ENCODE measurements at places on chromosomes 7 and 10.
A peak's percentile ranks its signal among the peaks of the same experiment; 100 is the strongest.

DNA sequence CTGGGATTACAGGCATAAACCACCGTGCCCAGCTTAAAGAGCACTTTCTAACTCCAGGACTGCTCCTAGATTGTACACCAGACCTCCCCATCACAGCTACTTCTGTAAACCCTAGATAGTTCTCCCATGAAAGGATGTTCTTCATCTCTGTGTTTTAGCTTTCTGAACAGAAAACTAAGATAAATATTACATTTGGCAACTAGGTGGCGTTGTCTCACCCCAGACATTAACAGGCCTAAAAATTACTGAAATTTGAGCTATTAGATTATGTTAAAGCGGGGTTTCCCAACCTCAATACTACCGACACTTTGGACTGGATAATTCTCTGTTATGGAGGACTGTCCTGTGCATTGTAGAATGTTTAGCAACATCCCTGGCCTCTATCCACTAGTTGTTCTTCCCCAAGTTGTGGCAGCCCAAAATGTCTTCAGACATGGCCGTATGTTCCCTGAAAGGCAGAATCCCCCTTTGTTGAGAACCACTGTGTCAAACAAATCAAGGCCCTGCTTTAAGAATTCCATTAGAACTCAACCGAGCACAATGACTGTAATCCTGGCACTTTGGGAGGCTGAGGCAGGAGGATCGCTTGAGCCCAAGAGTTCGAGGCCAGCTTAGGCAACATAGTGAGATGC lies 19.1 kb downstream of the ATOH7 start:
- peak; percentile 33 for DNase-seq

- no peak for DNase-seq
Measured at GRCh38 chr10:117945651-117946050, 101.1 kb downstream of the RAB11FIP2 start.

DNA sequence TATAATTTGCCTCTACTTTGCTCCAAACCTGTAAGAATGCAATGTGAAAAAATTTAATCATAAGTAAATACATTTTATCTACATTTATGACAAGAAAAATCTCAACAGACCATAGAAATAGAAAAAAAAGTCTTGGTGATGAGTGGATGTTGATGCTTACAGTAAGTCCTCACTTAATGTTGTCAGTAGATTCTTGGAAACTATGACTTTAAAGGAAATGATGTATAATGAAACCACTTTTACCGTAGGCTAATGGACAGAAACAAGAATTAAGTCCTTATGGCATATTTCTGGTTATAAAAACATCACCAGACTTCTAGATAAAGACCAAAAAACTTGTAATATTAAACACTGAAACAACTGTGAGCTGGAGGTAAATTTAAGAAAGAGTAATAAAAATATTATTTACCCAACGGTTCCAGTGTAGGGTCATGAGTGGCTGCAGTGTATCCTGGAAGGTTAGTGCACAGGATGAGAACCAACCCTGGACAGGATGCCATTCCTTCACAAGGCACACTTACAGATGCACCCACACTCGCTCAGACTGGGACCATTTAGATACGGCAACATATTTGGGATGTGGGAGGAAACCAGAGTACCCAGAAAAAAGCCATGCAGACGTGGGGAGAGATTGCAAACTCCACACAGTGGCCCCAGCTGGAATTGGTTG lies 76.3 kb downstream of the GLCCI1 start:
- no peak for DNase-seq

DNA sequence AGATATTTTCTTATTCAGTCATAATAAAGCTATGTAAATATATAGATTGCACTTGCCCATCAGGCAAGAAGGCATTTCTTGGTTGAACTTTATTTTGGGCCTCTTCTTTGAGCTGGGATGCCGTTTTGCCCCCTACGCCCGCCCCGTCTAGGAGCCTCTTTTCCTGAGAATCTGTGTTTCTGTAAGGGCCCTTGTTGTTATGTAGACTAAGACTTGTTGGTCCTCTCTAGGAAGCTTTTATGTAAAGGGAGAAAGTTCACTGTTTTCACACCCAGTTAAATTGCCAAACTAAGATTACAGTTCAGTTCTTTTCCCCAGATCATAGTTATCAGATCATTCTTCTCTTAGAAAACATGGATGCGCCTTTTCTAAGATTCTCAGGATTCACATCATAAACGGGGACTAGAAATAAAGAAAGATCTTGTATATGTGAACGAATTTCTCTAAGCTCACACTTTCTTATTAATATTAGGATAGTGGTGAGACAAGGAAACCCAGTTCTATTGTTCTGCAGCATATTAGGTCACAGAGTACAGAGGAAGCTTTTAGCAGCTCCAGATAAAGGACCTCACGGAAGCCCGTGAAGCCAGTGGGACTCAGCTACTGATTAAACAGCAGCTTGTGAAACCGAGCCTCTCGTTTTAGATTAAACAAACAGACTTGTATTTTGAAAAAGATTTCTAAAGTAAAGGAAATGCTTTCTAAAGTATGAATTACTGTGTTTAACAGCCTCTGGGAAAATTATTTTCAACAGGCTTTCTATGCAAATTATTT lies 3.8 kb downstream of the LMTK2 start:
- no peak for DNase-seq

GRCh38 chr7:104536956-104537355 lies 208.6 kb downstream of the LHFPL3 start:
- DNase-seq = no peak

GRCh38 chr7:32069116-32069650 lies 1.0 kb downstream of the PDE1C start:
- no peak for DNase-seq

DNA sequence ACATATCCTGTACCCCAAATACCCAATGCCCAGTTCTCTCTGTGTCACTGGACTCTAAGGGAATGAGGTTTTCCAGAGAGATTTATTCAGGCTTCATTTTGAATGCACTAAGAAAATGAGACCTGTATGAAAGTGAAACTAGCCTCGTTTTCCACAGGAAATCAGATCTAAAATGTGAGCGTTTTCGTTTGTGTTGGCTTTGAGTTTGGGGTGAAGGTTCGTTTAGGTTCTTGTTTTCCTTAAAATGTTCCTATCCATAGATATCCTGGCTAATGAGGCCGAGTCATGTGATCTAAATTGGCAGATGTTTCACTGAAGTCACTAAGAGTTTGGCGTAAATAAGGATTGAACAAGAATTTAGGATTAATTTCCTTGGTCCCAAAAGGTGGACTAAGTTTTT lies 90.9 kb upstream of the BMPER start:
- no peak for DNase-seq

- no peak for DNase-seq
Measured at GRCh38 chr10:103969436-103969835, 2.5 kb downstream of the SLK start.

DNA sequence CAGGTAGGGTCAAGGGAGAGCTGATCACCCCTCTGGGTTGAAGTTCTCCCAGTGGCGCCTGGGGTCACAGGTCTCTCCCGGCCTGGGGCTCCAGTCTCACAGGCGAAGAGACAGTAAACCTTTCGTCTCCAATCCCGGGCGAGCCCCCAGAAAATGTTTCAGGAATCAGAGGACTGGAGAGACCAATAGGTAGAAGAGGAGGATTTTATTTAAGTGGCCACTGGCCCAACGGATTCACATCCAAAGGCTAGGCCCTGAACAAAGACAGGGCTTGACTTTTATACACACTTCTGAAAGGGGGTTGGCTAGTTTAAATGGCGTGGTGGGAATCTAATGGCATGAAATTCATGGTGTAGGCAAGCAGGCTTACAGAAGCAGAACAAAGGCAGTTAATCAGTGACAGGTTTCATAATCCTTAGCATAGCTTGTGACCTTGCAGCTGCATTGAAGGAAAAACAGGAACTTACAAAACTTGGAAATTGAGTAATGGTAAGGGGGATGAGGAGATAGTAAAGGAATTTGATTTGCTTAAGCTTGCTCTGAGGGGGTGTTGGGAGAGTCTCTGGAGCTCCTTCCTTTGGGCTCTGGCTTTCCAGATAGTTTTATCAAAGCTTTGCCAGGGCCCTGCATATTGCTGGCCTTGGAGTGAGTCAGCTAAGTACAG lies 105.5 kb downstream of the TRIM24 start:
- DNase-seq = peak; percentile 96

DNA sequence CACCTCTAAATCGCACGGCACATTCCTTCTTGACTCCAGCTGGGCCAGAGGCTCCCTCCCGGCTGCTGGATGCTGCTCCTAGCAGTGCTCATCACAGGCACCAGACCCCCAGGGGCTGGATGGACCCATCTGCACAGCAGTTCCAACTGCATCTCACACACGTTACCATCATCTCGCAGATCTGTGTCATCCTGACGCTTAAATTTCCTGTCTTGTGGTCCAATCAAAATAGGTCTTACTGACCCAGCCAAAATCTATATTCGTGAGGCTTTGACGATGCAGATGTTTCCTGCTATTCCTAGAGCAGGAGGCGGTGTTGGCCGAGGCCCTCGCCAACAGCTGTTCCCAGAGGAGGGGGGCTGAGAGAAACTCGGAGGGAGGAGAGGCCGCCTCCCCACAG lies 108.0 kb downstream of the MKI67 start:
- DNase-seq = no peak

DNA sequence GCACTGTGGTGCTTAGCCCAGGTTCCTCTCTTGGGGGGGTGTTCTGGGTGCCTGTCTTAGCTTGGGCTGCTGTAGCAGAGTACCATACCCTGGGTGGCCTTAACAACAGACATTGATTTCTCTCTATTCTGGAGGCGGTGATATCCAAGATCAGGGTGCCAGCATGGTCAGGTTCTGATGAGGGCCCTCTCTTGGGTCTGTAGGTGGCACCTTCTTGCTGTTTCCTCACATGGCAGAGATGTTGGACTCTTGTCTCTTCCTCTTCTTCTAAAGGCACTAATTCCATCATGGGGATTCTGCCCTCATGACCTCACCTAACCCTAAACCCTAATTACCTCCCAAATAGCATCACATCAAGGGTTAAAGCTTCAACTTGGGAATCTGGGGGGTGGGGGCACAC lies 19.9 kb upstream of the CRHR2 start:
- DNase-seq = no peak

DNA sequence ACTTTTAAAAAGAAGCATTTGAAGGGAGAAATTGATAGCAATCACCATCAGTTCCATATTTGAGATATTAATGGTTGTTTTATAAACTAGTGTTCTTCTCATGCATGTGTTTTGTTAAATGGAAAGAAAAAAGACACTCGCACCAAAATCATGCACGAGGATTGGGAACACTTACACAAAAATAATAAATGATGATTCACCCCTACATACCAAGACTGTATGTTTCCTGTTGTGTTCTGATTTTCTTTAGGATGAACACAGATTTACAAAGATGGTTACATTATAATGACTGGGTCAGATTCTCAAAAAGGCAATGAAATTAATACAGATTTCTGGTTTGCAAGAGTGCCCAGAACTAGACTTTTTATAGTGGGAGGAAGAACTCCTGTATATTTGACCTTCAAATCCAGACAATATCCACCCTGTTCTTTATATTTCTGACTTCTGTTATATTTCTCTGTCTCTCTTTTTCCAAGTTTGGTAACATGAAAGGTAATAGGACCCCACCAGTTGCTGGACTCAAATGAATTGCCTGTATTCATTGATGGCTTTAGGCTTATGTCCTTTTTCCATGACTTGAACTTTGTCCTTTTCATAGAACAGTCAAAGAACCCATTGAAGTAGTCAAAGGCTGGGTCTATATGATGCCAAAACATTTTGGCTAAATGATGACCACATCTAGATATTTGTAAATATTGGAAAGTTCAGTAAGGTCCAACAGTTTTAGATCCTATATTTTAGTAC lies 54.4 kb downstream of the SEMA3A start:
- no peak for DNase-seq

- no peak for DNase-seq
Measured at GRCh38 chr10:92075829-92076228, 152.3 kb downstream of the BTAF1 start.

DNA sequence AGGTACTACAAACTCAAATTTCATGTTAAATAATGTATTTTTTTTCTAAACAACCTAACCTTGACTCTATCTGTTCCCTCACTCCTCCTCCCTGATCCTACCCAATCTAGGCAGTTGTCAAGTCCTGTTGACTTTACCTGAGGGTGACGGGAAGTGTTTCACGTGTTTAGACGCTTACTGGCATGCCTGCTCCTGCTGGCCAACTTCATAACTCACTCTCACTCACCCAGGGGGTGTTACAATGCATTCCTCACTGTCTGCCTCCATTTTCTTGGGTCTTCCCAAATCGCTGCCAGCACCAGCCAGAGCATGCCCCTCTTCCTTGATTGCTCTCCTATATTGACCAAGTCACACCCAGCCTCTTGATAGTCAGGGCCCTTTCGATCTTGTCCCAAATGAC lies 28.3 kb downstream of the CRCP start:
- no peak for DNase-seq

- DNase-seq = no peak
Measured at GRCh38 chr10:13039761-13040160, 38.2 kb upstream of the CCDC3 start.

GRCh38 chr10:96555330-96555729 lies 31.5 kb downstream of the TM9SF3 start:
- no peak for DNase-seq

DNA sequence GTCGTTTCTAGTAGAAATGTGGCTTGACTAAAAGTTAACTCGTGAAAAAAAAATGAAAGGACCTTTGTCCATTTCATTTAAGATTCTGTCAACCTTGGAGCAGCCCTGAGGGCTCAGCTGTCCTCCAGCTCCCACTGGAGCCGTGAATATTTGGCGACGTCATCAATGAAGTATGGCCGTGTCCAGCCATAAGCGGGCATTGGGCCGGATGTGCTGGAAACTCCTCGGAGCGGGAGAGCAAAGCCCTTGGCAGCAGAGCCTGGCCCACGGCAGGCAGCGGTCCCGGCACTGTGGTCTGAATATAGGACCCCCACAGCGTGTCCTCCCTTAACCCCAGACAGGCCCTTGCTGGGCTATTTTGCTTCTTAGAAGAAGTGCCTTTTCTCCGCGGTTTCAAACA lies 50.0 kb downstream of the JAKMIP3 start:
- no peak for DNase-seq

DNA sequence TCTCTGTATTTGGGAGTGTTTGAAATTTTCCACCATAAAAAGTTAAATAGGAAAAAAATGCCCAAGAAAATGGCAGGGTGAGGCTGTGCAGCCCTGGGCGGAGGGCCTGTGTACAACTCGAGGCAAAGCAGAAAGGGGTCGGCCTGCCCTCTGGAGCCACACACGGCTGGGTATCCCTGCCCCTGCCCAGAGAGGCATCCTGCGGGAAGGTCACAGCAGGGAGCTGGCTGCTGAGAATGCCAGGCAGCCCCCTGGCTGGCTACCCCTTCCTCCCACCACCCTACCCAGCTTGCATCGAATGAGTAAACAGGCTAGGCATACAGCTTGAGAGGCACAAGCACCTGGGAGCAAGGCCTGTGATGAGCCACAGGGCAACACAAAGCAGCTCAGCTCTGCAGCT lies 46.1 kb downstream of the CAMK2B start:
- DNase-seq = no peak

All from MV-4-11 (cell line).